Hair follicle dermal papilla cell (primary cell): ENCODE measurements at places on chromosomes 16 and 17. TPM values are rescaled to one million over a fixed set of nuclear protein-coding genes. Genes with fewer than 3 reads are reported as not detected.

Gene KIAA0513
- 23.0 and 23.4 TPM in 2 replicates for total RNA-seq

Gene PLXDC1
- total RNA-seq, result 15.2 and 33.3 TPM in 2 replicates

Gene TSPOAP1
- 1.9 and 2.1 TPM in 2 replicates for total RNA-seq

Gene CD19
- 0.12 TPM in 1 of 2 replicates, not detected in the other for total RNA-seq

Gene ALOX15B
- not detected in 2 replicates for total RNA-seq

Gene SDK2
- total RNA-seq, result 1.5 and 8.0 TPM in 2 replicates
